ENCODE measurements at places on chromosomes 1 and 21.
A peak's percentile ranks its signal among the peaks of the same experiment; 100 is the strongest.

GRCh38 chr1:245043611-245043940 is 111.2 kb upstream of the KIF26B start:
- no peak for DNase-seq

GRCh38 chr1:24910751-24911650 is 19.1 kb downstream of the RUNX3 start:
- peak; percentile 70 for DNase-seq

DNA sequence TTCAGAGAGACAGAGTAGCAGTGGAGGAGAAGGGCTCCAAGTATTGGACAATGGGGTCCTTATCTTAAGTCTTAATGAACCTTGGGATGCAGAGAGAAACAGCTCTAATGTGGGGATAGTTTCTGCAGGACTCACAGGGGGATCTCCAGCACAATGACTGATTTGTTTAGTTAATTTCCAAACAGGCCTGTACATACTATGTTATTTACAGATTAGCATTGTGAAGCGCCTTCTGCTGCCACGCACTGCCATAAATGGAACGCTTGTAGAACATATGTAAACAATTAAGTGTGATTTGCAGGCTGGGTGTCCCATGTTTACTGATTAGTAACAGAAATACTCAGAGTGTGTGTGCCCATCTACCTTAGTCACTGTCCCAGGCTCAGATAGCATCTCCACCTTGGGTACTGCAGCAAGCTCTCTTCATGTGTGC is 56.1 kb downstream of the NTPCR start:
- DNase-seq, result peak; percentile 16

- DNase-seq, result no peak
These were observed 38.0 kb upstream of the ACTRT2 start for GRCh38 chr1:2983319-2983705.

GRCh38 chr1:27755865-27756264 is 17.2 kb upstream of the STX12 start:
- no peak for DNase-seq

GRCh38 chr21:31195334-31196015 is 148.6 kb downstream of the TIAM1 start:
- DNase-seq, result no peak

- no peak for DNase-seq
These were observed 76.8 kb downstream of the FOXJ3 start for GRCh38 chr1:42258218-42258617.

DNA sequence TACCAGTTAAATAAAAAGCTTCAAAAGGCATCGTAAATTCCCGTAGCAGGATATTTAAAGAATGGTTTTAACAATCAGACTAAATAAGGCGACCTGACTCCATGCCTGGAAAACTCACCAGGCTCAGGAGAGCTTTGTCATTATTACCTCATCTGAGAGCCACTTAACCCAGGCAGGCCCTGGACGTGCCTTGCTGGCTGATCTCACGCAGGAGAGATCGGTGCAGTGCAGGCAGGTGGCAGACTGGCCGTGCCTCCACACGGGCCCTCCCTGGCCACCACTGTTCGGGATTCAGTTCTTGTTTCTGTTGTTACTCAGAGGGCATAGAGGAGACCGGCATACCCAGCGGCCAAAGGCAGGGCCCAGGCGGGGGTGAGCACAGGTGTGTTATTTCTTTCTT is 6.4 kb downstream of the MT1HL1 start:
- DNase-seq, result no peak

DNA sequence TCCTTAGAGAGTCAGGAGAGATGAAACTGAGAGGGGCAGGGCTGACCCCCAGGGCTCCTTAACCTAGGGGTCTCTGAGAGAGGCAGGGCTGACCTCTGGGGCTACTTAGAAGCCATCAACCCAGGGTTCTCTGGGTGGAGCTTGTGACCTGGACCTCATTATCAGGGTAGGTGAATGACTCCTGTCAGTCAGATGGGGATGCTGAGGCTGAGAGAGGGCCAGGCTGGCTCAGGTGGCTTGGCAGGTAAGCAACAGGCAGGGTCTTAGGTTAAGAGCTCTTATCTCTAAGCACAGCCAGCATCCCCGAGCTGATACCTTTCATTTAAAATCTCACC is 160.9 kb downstream of the PTPRU start:
- no peak for DNase-seq

DNA sequence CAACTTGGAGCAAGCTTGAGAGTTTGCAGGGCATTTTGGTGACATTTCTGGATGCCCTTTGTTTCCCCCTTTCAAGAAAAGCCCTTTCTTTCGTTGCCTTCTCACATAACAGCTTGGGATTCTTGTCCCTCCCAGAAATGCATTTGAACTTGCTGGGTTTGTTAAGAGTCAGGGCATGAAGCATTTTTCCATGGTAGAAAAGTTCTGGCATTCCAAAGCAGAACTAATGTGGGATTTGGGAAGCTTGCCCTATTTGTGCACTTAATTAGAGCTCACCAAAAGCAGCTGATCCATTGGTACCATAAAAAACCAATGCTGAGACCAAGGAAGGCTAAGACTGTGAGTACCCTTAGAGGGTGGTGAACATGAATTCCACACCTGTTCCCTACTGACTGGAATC is 99.8 kb upstream of the HOOK1 start:
- DNase-seq, result no peak

DNA sequence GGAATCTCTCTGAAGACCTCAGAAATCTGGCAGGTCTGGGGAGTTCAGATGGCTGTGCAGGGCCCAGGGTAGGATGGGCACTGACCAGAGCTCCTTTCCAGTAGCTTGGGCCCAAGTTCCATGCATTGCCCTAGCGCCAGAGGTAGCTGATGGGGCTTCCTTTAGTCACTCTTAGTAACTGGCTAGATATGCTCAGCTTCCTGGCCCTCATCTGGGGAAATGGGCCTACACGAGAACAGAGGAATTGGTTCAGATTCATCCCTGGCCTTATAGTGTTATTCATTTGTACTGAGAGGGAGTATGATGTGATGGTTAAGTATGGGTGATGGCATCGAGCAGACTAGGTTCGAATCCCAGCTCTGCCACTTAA is 15.5 kb upstream of the PSMB2 start:
- peak; percentile 28 for DNase-seq

DNA sequence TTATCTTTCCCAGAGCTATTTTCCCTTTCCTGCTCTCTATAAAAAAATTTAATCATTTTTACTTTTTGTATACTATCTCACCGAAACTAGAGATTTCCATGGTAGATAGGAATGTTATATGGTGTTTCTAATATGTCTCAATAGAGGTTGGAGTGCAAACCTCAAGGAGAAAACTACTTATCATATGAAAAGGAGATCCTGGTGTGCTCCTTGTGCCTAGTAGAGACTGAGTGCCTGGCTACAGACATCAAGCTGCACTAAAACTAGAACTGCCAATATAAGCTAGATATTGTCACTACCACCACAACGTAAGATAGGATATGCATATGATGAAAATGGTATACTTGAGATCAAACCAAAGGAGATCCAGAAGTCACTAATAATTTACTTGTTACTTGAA is 67.0 kb downstream of the RGS18 start:
- no peak for DNase-seq

Data from IMR-90 (cell line).